ENCODE measurements at places on chromosomes 1 and 21.

GRCh38 chr1:161199506-161200139 lies 769 bp upstream of the ADAMTS4 start:
- DNase-seq = no peak

DNA sequence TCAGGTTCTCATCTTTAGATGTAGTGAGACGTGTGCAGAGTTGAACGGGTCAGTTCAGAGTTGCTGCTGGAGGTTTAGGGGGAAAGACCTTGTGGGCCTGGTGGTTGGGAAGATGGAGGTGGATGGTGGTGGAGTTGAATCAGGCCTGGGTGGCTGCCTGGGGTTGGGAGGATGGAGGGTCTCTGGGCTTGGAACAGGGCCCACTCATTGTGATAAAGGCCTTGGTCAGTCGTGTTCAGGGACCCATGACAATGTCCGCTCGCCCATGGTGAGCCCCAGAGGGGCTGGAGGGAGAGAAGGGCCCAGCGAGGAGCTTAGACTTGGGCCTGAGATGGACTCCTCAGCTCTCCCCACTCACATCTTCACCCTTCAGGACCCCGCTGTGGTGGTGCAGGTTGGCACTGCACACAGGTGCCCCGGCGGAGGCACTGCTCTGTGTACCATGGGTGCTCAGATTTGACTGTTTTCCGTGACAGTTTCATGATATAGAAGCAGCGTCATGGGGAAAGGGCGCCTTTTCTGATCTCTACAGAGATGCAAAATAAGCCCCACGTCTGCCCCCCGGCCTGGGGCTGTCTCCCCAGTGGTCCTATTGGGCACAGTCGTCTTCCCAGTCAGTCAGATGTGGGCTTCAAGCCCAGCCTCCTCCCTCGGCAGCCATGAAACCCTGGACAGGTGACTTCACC lies 39.2 kb downstream of the DISP3 start:
- no peak for DNase-seq

DNA sequence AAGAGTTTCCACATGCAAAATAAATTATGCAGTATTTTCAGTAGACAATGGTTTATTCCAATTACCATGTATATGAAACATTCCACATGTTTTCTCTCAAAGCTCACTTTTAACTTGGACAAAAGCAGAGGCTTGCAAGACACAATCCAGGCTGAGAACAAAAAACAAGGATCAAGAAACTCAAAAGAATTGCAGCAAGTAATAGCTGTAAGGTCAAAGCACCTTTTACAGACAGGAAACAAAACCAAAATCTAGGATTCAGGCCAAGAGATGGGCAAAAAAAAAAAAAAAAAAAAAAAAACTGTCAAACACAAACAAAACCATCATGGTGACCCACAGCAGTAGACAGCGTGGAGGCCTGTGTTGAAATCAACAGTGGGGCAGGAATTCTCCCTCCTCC lies 9.3 kb downstream of the RGS1 start:
- DNase-seq = no peak

GRCh38 chr1:25878690-25879089 lies 3.2 kb upstream of the PAQR7 start:
- DNase-seq = no peak

DNA sequence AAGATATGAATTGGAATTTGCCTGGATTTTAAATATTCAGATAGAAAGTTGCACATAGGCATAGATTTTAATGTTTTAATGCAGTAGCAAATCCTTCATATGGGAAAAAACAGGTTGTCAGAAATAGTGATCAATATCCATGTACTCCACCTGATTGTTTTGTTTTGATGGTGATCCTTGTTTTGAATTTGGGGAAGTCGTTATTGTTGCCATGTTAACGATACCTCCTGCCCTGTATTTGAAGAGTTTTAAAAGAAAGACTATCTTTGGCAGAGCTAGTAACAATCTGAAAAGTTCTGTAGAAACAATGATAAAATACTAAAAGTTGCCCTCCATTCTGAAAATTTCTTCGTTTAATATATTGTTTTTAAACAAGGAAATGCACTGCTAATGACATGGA lies 1.1 kb downstream of the CEP350 start:
- DNase-seq = no peak

- no peak for DNase-seq
These were observed 27.3 kb downstream of the PTTG1IP start for GRCh38 chr21:44846224-44846484.

DNA sequence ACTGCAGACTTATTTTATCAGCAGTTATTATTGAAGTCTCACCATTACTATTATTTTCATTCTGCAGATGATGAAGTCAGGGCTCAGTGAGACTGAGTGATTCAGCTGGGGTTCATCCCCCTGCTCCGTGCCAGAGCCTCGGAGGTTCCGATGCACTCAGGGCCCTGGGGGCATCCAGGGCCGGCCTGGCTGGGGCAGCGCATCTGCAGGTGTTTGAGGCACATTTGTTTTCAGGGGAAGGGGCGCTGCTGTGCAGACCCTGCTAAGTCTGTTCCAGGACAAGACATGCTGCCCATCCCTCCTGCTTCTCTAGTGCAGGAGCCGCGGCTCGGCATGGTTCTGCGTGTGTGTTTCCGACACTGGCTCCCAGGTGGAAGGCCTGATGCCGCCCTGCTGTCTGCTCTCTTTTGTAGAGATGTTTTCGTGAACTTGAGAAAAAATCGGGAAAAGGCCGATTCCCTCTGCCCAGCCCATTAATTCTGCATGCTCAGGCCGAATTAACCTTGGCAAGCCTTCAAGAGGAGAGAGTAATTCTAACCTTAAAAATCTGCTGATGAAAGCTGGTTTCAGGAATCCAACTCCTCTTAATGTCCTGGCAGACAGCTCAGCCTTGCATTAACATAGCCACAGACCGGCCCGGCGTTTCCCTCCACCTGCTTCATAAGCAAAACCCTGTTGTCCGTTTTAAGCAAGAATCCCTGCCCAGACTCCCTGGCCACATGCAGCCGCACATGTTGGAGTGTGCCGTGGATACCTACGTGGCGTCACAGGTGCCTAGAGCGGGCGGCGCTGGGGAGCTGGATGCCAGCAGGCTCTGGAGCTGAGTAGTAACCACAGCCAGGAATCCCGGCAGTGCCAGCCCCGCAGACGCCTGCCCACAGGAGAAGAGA lies 316.0 kb upstream of the VAMP3 start:
- DNase-seq = no peak

DNA sequence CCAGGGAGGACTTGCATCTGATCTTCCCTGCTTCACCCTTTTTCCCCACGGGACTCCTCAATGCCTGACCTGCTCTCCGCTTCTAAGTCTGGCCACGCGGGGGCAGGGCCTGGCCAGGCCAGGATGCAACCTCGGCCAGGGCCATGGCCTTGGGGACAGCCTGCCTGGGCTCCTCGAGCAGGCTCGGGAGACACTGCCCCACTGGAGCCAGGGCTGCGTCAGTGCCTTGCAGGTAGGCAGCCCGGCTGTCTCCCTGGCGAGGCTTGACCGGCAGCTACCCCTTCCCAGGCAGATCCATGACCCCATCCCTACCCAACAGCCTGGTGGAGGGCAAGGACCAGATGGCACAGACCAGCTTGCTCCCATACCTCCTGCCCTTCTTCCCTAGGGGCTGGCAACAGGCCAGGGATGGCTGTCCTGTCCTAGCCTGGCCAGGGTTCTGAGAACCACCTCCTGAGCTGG lies 2.7 kb upstream of the PRDM16 start:
- no peak for DNase-seq

DNA sequence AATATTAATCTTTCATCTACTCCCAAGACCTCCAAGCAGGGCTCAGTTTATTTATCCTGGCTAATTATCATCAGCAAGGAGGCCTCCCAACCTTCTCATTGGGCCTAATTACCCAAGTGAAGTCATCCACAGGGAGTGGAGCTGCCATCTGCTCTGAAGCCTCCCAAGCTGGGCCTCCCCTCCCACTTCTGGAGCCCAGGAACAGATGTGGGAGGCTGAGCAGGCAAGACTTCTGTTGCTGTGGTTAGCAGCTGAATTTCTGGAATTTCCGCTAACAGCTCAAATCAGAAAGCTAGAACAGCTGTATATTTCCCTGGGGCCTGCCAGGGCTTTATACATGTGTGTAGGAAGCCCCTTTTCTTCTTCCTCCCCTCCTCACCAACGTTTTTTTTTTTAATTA lies 127.5 kb downstream of the UCK2 start:
- no peak for DNase-seq

DNA sequence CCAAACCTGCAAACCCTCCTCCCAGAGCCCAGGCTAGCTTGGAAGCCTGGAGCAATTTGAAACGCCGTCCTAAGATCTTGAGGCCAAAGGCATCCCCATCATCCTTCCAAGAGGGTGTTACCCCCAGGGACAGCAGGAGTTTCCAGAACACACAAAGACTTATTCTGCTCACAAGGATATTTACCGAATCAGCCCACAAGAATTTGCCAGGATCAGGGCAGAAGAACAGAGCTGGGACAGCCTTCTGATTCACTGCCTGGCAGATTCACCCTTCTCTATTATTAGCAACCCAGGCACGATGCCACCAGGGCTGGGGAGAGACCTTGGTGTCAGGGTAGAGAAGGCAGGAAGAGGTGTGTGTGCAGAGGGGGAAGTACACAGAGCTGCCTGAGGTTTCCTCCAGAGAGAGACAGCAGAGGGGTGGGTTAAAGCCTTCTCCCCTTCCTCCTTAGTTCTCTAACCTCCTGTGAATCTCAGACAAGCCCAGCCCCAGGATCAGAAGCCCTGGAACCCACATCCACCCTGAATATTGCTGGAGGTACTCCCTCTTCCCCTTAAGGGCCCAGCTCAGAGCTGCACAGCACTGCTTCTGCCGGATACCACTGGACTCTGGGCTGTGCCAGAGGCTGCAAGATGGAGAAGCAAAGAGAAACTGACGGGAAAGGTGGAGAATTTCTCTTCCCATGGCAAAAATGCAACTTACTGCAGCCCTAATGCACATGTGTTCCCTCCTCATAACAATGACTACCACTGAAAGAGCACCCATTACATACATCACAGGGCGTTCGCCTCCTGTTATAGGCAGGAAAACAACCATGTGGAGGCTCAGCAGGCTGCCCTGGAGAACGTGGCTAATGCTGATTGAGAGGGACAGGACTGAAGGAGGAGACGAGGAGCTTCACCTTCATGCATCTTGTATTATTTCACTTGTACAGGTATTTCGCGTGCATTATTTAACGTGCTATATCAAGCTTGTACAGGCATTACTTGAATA lies 61.8 kb downstream of the ITPKB start:
- DNase-seq = no peak

GRCh38 chr1:64006276-64007051 lies 197.0 kb upstream of the UBE2U start:
- no peak for DNase-seq

GRCh38 chr1:26293911-26294463 lies 12.4 kb downstream of the UBXN11 start:
- no peak for DNase-seq

GRCh38 chr1:22452481-22452957 lies 868 bp downstream of the ZBTB40 start:
- DNase-seq = no peak

- DNase-seq = no peak
These were observed 237.0 kb downstream of the TBX15 start for GRCh38 chr1:118751166-118751565.

DNA sequence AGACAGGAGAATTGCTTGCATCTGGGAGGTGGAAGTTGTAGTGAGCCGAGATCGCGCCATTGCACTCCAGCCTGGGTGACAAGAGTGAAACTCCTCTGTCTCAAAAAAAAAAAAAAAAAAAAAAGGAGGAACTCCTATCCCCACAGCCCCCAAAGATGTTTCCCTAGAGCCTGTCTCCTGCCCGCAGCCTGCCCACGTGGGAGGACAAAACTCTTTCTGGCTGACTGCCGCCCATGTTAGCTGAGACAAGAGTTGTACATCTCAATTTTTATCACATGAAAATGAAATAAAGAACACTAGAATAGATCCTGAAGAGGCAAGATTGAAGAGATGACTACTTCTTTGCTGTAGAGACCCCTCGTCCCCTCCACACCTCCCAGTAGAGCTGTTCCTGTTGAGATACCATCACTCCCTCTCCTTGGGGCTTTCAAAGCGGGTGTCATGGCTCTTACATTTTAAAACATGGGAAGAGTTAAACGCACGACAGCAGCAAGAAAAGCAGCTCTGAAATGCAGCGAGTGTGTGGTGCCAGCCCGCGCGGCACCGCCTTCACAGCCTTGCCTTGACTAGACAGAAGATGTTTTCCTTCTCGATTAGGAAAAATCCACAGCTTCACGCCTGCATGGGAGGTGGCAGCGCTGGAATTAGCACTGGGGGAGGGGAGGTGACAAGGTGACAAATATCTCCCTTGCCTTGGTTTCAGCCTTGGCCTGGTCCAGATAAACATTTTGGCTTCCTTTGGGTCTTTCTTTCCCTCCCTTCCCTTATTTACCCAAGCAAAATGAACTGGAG lies 253.4 kb upstream of the CSF3R start:
- no peak for DNase-seq

- peak; percentile 62 for DNase-seq
These were observed 47.1 kb upstream of the TLR5 start for GRCh38 chr1:223189903-223190724.

GRCh38 chr1:170252851-170253579 lies 107.3 kb downstream of the NTMT2 start:
- DNase-seq = no peak

DNA sequence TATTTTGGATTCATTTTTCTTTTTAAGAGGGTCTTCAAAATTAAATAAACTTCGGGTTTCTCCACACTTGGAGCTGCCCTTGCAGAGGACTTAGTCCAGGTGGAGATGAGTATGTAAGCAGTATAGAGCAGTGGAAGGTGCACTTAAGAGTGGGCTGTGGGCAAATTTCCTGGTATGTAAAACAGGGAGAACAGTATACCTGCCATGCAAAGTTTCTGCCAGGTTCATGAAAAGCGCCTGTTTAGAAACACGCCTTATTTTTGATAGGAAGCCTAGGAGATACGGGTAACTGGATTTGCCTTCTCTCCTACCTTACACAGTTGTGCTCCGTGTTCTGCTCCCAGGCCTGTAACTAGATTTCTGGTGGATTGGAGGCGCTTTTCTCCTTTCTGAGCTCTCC lies 1.2 kb downstream of the KDM4A start:
- no peak for DNase-seq

GRCh38 chr1:105294838-105295237 lies 1545.1 kb downstream of the AMY1C start:
- DNase-seq = no peak

- DNase-seq = no peak
These were observed 1434.5 kb downstream of the KCNT2 start for GRCh38 chr1:195173753-195174152.

DNA sequence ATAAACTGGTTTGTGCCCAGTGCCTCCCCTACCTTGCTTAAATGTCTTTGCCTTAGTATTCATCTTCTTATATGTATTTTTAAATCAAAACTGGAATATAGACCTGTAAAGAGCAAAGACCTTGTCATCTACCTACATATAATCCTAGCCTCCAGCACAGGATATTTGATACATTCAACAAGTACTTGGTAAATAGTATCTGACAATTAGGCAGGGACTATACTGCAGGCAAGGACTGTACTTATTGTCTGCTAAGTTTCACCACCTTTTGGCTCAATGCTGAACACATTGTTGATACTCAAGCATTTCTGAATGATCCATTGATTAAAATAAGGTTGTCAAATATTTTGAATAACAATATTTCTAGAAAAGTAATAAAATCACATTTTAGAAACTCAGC lies 96.4 kb downstream of the PKN2 start:
- DNase-seq = no peak

Measured in GM06990 (cell line).